Spleen (tissue), 13 donors: ENCODE measurements at places on chromosomes 5 and 9. TPM values are rescaled to one million over a fixed set of nuclear protein-coding genes. Genes with fewer than 3 reads are reported as not detected.

The LCN15 gene
- not detected for total RNA-seq

The NME5 gene
- not detected for total RNA-seq

The OR1B1 gene
- total RNA-seq = not detected

The PHF19 gene
- total RNA-seq = 42.5 TPM

The BRINP1 gene
- 0.54 TPM for total RNA-seq
